CD4-positive, alpha-beta memory T cell (primary cell): ENCODE measurements at places on chromosomes 16 and 17. TPM values are rescaled to one million over a fixed set of nuclear protein-coding genes. Genes with fewer than 3 reads are reported as not detected.

Gene NOS2
- 0.09 TPM for total RNA-seq

Gene CDRT15
- not detected for total RNA-seq

Gene MYO15B
- total RNA-seq = 83.7 TPM

Gene ADAMTS18
- not detected for total RNA-seq

Gene UNC13D
- total RNA-seq = 171 TPM

Gene NKD1
- total RNA-seq = 3.8 TPM
